AG08396 (cell line): ENCODE measurements at places on chromosomes 2 and 18.

DNA sequence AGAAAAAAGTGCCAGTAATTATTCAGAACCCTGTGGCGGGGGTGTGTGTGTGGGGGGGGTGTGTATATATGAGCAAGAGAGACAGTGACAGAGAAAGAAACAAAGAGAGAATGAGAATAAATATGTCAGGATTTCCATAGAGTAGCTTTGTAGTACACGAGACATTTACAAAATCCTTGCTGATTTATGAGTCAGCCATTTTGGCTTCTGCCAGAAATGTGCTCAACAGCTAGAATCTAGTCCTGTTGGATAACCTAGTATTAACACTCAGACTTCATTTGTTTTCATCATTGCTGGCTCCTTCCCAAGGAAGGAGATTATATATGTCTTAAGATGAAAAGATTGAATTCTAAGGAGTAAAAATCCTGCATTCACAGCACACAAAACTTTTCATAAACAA, 140.5 kb upstream of the HNRNPA3 start:
- DNase-seq: no peak

DNA sequence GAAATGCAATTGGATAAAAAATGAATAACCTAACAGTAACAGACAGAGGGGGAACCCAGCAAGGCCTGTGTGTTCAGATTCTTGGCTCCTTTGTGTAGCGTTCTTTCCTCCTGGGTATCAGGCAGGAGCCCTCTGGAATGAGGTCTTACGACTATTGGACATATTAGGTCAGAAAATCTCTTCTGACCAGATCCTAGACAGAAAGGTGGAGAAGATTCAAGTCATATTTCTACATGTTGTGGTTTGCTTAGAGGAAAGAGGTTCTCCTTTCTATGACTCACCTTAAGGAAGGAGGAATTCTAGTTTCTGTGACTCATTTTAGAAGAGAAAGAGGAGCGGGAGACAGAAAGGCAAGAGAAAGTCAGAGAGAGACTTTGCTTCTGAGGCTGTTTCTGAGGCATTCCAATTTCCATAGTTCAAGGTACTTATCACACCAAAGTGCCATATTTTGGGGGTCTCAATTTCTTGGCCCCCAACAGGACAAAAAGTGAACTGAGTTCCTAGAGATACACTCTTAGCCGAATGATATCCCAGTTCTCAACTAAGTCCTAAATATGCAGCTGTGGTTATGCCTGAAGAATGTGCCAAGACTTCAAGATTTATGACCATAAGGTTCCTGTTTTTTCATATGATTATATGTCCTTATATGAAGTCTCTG, 618.6 kb downstream of the ZEB2 start:
- peak; percentile 59 for DNase-seq

DNA sequence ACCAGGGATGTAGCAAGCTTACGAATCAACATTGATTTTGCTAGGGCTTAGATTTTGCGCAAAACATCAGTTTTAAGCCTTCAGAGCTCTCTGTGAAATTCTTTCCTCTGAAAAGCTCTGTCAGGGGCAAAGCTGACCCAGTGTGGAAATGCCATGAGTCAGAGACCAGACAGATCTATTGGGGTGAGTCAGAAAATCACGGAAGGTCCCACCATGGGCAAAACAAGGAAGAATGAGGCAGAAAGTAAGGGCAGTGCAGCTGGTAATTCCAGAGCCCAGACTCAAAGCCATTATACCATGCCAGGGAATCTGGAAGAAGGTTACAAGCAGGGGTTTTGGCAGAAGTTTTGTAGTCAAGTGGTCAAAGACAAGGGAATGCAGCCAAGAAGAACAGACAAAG, 256.6 kb upstream of the CTAGE1 start:
- DNase-seq: peak; percentile 64

GRCh38 chr2:144989579-144990270, 469.8 kb upstream of the ZEB2 start:
- no peak for DNase-seq

DNA sequence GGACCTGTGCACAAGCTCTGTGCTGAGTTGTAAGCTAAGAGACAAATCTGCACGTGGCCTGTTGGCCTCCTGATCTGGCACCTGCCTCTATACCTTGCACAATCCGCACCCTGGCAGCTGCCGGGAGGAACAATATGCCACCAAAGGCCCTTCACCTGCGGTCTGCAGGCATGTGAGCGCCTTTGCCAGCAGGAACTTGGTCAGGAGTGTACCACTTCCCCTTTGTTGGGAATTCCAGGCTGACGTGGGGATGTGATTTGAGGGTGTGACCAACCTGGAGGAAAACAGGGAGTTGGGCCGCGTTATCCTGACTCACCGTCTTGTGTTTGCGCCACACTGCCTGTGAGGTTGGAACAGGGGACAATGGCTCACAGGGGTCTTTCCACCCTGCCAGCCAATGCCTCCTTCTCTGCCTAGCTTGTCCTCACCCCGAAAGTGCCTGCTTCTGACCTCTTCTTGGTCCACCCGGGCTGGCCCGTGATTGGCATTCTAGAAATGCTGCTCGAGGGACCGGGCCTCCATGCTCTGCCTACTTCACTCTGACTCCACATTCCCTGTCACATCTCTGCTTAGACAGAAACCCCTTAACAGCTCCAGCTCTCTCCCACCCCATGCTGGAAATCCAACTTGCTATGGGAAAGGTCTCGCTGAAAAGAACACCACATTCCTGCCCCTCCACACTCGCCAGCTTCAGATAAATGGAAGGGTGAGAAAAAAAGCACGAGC, 67.1 kb upstream of the MAP4K4 start:
- no peak for DNase-seq

- DNase-seq: no peak
Measured at GRCh38 chr2:16725549-16725948, 59.9 kb upstream of the CYRIA start.

- no peak for DNase-seq
Measured at GRCh38 chr2:186887107-186888090, 38.4 kb upstream of the ZSWIM2 start.

DNA sequence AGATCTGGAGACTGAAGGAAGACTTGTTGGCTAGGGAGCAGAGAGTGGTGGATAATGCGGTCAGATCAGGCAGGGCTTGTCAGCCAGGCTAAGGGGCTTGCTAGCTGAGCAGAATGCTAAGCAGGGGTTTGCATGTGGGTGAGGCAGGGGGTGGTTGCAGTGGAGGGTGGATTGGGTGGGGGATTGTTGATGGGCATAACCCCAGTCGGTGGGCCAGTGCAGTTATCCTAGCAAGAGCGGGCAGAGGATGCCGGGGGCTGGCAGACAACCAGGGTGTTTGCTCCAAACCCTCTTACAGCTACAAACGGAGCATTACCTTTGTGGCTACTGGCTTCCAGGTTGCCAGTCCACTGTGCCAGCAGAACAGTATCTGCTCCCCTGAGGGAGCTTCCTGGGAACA, 131.5 kb upstream of the LGALSL start:
- no peak for DNase-seq

DNA sequence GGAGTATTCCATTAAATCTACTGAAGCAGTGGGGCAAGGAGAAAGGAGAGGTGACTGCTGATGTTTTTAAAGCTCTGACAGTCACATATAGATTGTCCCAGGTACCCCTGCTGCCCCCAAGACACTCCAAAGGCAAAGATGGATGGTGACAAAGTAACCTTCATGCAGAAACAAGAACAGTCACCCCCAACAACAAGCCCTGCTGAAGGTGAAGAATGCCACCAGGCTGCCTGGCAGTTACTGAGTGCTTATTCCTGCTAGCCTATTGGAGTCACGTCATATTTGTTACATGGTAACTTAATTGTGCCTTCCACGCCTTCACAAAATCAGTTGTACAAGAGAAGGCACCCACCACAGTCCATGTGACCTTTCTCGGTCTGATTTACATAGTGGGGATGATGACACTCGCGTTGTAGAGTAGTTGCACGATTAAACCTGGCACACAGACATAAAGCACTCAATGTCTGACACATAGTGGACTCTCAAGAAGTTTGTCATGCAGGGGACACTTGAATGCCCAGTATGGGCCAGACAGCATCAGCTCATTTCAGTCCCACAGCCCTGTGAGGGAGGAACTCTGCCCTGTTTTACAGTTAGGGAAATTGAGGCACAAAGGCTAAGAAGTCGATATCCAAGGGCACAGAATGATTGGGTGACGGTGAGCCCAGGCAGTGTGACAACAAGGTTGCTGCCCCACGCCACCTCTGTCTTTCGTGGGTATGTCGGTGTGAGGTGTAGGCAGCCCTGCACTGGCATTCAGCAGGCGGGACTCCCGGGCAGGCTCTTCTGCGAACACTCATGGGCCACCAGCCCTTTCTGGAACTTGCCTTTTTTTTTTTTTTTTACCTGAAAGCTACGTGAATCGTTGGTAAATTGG, 62.7 kb downstream of the ZCCHC2 start:
- DNase-seq: no peak

DNA sequence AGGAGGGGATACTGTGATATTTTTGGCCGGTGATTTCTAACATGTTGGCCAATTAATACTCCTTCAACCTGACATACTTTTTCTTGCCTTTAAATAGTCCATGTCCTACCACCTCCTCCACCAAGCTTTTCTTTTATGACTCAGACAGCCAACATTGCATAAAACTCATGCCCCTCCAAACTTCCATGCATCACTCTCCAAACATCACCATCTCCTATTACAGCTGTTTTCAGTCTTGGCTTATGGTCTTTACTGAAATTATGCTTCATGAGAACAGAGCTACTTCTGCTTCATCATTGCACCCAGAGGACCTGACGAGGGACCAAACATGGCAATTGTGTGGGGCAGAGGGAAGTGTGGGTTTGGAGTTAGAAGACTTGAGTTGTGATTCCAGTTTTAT, 305.4 kb downstream of the LPIN1 start:
- DNase-seq: peak; percentile 46

- no peak for DNase-seq
Measured at GRCh38 chr2:32626639-32627221, 1.1 kb upstream of the TTC27 start.
